PC-3 (cell line): ENCODE measurements at places on chromosomes 4 and X. TPM values are rescaled to one million over a fixed set of nuclear protein-coding genes. Genes with fewer than 3 reads are reported as not detected.
A peak's percentile ranks its signal among the peaks of the same experiment; 100 is the strongest.

DNA sequence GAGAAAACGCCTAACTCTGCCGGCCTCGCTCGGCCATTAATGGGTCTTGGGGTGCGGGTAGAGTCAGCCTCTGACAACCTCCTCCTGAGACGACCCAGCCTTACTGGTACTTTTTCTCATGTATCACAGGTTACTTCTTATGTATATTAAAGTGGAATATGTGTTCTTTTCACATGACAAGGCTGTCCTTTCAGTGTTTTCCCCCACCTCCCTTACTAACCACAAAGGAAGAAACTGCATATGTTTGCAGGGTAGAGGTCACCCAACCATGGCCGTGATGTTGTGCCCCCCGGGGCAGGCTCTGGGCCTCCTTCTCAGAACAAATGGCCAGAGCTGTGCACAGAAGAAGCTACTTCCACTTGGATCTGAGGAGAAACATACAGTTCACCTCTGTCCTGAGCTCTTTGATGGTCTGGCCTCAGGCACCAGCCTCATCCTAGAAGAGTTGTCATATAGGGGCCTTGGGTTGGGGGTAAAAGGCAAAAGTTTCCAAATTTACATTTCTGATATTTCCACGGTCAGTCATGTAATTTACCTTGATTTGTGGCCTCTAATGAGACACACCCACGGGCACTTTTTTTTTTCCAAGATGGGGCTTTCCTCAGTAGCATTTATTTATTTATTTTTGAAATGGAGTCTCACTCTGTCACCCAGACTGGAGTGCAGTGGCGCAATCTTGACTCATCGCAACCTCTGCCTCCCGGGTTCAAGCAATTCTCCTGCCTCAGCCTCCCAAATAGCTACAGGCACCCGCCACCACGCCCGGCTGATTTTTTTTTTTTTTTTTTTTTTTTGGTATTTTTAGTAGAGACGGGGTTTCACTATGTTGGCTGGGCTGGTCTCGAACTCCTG, 1.9 kb downstream of the SOWAHD start:
- no peak for DNase-seq

- no peak for DNase-seq
Observed at GRCh38 chr4:173506597-173507211, 23.3 kb downstream of the HAND2 start.

DNA sequence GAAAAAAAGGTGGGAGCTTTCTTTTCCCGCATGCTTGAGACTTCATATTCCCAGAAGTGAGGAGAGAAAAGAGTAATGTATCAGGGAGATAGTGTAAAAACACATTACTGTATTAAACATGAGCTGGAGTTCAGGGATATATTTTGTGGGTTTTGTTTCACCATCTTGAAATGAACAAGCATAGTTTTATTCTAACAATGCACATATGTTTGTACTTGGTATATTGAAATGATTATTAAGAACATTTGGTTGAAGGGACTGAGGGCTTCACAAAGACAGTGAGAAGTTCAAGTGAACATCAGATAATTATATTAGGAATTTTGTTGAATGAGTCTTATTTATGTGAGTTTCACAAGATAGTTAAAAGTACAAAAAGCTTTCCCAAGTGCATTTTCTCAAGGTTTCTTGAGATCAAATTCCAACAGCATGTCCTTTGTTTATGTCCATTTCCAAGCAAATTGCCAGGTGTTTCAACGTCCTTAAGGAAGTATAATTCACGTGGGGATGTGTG, 368.8 kb downstream of the ANKRD50 start:
- DNase-seq, result no peak

GRCh38 chr4:176186067-176186466, 9.3 kb downstream of the SPATA4 start:
- DNase-seq, result no peak

- DNase-seq, result no peak
Observed at GRCh38 chrX:38205039-38205438, 15.6 kb downstream of the SRPX start.

DNA sequence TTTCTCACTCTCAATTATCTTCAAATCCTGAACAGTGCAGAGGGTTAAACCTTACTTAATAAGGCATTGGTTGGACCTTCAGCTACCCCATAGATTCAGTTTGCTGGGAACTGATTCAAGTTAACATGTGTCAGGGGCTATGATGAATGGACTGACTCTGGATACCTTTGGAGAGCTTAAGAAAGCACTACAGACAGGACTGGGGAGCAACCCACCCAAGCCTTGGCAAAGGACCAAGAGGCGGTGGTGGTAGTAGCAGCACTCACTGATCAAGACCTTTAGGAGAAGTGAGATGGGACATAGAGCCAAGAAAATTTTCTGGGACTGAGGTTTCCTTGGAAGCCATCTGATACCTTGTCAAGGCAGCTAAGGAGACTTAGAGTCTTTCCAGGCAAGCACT, 43.0 kb upstream of the TAPT1 start:
- no peak for DNase-seq

DNA sequence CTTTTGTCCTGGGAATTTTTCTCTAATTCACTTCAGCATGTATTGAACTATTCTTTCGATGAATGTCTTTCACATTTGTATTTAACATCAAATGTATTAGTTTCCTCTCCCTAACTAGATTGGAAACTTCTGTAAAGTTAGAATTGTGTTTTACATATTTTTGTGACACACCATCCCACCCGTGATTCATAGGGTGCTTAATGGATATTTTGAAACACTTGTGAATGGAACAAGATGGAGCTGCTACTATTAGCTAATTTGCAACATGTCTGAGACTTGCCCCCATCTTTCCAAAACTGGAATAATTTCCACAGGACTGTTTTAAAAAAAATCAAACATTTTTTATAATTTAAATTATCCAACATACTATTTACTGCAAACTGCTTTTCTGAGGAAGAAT, 30.2 kb upstream of the GNPDA2 start:
- DNase-seq, result no peak

DNA sequence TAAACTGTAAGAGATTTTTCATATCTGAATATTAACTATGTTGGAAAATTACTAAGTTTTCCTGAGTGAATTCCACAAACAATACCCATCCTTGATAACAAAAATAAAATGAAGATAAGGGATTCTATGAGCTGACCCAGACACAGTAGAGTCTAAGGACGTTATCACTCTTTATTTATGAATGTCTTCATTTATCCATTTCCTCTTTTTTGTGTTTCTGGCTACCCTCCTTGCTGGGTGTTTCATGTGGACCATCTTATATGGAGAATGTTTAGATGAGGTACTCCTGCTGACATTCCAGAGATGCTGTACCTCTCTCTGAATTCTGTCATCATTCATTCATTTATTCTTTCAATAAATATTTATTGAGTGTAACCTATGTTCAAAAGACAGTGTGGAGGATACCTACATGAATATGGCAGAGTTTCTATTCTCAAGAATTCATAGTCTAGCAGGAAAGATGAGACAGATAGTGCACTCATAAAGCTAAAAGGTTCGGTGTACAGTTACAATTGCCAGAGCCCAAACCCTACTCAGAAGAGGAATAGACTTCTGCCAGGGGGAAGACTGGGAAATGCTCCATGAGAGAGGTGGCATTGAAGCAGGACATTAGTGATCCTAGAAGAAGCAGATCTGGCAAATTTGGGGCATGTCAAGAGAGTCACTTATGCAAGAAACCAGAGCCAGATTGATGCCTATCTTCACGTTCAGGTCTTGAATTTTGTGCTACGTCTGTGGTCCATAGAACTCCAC, 195.8 kb downstream of the MAML3 start:
- no peak for DNase-seq

GRCh38 chrX:103157496-103158316, 57.2 kb upstream of the BEX4 start:
- DNase-seq, result peak; percentile 78

- DNase-seq, result peak; percentile 35
Observed at GRCh38 chrX:9318213-9318612, 146.6 kb upstream of the TBL1X start.

GRCh38 chr4:153004081-153004850, 68.1 kb downstream of the FHDC1 start:
- no peak for DNase-seq

DNA sequence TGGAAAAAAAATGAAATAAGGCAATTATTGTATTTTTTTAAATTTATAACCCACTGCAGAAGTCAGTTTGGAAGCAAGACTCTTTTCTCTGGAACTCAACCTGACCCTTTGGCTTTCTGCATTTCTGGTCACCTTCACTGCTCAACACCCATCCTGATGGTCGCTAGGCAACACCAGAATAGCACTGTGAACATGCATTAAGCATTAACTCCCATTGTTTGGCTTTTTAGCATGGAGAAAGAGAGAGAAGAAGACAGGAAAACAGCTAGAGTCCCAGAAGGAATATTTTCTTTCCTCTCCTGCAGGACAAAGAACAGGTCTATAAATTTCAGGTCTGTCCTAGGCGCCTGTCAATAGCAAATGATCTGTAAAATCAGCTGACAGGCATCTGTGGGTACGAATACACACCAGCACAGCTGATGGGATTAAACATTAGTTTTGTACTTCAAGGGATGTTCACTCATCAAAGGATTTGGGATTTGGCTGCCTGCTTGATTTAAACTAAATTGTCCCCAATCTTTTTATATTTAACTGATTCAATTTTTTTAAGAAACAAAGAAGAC, 137.2 kb upstream of the ETNPPL start:
- DNase-seq, result no peak

The CSAG2 gene
- total RNA-seq, result not detected in 2 replicates

The SNX25 gene
- total RNA-seq, result 8.4 and 9.2 TPM in 2 replicates

The FRMD7 gene
- total RNA-seq, result 0.04 TPM in 1 of 2 replicates, not detected in the other

The TLR1 gene
- total RNA-seq, result 0.40 and 0.47 TPM in 2 replicates

The LAMTOR3 gene
- total RNA-seq, result 13.5 and 14.0 TPM in 2 replicates

The OCIAD1 gene
- 52.6 and 61.0 TPM in 2 replicates for total RNA-seq
